ENCODE measurements at places on chromosomes 4 and X.

DNA sequence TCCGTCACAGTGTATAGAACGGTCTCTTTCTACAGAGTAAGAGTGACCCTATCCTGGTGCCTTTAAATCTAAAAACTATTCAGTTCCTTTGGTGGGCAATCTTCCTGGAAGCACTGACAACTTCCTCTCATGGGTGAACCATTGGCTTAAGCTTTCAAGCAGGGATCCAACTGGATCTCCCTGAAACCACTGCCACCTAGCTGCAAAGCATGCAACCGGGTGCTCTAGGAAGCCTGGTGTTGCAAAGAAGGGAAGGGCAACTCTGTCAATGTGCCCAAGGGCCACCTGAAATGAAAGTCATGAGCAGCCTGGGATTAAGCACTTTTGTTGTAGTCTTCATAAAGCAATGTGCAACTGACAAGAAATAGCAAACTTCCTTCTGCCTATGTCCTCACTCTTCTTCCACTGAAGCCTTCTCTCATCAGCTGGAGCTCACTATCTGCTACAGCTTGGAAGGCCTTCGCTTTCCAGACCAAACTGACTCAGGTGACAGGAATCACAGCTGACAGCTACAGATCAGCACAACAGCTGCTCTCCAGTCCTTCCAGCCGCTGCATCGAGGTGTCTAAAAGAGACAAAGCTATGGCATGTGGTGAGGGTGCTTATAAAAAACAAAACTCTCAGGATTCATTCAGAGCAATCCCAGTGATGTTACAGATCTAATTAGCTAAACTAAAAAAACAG is 46.1 kb downstream of the SETD7 start:
- no peak for DNase-seq

DNA sequence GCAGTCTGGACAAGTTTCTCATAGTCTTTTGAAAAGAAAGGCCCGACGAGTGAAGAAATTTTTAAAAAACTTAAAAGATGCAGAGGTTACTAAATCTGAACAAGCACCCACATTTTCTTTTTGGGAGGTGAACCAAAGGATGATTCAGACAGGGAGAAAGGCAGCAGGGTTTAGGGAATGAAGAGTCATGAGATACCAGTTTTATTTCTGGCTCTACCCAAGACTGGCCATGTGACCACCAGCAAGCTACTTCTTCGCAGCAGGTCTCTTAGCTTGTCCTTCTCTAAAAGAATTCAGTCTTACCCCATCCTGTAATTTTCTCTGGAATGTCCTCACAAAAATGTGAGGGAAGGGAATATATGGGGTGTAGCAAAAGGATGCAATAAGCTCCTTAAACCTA is 37.6 kb downstream of the AMOT start:
- no peak for DNase-seq

DNA sequence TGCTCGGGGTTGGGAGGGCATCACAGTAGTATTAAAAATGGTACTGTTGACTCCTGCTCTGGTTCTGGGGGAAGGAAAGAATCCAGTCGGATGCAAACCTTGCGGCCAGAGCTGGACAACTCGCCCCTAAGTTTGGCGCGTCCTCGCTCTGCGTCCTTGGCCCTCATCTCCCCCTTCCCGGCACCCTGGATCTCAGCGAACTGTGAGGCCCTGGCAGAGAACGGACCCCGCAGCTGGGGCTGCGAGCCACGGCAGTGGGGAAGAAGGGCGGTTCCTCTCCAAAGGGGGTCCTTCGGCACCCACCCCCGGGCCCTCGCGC is 14.0 kb downstream of the ARHGEF6 start:
- DNase-seq = no peak

DNA sequence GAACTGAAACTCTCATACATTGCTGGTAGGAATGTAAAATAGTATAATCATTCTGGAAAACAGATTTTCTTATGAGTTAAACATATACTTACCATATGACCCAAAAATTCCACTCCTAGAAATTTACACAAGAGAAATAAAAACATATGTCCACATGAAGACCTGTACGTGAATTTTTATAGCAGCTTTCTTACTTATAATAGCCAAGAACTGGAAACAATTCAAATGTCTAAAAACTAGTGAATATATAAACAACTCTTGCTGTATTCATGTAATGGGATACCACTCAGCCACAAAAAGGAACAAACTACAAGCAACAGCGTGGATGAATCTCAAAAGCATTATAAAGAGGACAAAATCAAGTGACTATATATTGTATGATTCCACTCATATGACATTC is 27.5 kb downstream of the TMEM156 start:
- DNase-seq = no peak

GRCh38 chr4:112448306-112449132 is 67.5 kb downstream of the NEUROG2 start:
- no peak for DNase-seq

- DNase-seq = no peak
Observed at GRCh38 chrX:2782171-2782570, 30.3 kb downstream of the XG start.

DNA sequence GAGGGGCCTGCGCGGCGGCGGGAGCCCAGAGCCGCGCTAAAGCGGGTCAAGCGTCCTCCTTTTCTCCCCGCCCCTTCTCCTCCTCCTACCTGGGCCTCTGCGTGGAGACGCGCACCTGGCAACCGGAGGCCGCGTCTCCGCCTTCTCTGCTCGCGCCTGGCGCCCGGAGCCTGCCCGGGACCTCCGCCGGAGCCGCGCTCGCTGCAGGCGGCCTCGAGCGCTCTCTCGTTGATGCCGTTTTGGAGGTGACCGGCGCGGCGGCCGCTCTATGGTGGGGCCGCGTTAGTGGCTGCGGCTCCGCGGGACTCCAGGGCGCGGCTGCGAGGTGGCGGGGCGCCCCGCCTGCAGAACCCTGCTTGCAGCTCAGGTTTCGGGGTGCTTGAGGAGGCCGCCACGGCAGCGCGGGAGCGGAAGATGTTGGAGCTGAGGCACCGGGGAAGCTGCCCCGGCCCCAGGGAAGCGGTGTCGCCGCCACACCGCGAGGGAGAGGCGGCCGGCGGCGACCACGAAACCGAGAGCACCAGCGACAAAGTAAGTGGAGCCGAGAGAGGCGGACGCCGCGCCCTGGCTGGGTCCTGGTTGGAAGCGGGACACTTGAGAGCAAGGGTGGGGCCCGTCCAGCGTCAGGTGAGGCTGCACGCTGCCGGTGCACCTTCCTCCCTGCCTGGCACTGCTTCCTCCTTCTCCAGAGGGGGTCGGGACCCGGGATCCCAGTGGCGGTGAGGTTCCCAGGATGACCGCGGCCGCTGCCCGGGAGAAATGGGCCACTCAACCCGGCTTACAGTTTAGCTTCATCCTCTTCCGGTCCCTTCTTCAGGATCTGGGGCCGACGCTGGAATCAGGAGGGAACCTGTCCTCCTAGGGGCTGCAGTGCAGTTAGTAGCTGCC is at the start of gene CDS1:
Gene CDS1, plus strand, starts transcription at position 140 of the 888 bp plus-strand sequence. Its CDS starts 275 bp downstream, at position 415.
- DNase-seq = no peak

- DNase-seq = peak; percentile 41
Observed at GRCh38 chr4:108148316-108148715, 20.4 kb downstream of the LEF1 start.

DNA sequence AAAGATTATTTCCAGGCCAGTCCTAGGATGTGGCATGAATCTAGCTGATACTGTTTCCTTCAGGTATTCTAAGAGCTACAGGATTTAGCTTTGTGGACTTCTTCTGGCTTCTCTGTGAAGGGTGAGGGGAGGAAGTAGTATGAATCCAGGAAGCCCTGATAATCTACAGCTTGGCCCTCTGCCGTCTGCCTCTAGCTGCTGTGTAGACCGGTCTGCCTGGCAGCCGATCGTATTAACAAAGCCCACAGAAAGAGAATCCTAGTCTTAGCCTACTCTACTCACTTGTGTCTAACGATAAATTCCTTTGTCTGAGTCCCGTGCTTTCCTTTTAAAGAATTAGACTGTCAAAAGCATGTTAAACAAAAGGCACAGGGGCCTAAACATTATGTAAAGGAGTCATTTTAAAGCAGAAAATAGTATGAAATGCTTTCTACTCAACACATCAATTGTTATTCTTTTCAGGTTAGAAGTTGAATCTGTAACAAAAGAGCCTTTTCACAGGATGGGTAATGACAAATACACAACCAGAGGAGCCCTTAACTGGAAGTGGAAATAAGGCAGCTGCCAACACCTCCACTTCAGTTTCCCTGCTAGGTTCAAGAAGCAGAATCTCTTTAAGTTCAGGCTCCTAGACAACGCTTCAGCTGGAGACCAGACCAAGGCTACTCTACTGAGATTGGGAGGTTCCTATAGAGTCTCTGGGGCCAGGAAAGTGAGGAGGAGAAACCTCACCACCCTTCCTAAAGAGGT is 48.9 kb upstream of the UCP1 start:
- DNase-seq = no peak

- DNase-seq = no peak
Observed at GRCh38 chrX:54551801-54552200, 21.8 kb downstream of the GNL3L start.

- DNase-seq = no peak
Observed at GRCh38 chr4:145563293-145563985, 55.7 kb upstream of the MMAA start.

GRCh38 chr4:24742335-24742734 is 53.0 kb upstream of the SOD3 start:
- DNase-seq = no peak

- no peak for DNase-seq
Observed at GRCh38 chrX:9671998-9672397, 93.6 kb downstream of the GPR143 start.

- DNase-seq = no peak
Observed at GRCh38 chr4:124432500-124432899, 280.0 kb downstream of the ANKRD50 start.

- peak; percentile 69 for DNase-seq
Observed at GRCh38 chr4:145937971-145938611, 532 bp downstream of the ZNF827 start.

GRCh38 chrX:103356130-103356798 is at the start of gene TCEAL9:
TSS of gene TCEAL9 (plus strand) at chrX:103356506. CDS start at chrX:103357685, 1,179 bp downstream.
- no peak for DNase-seq
